Stimulated activated CD8-positive, alpha-beta memory T cell treated with anti-CD3 and anti-CD28 coated beads, Interleukin-2, amount 100 ng/mL, for 48 hours (primary cell): ENCODE measurements at places on chromosomes 2 and 18.

- no peak for DNase-seq
Observed at GRCh38 chr2:34808426-34808825, 1209.3 kb upstream of the FAM98A start.

GRCh38 chr2:3301001-3301400, 76.6 kb downstream of the EIPR1 start:
- no peak for DNase-seq

- no peak for DNase-seq
Observed at GRCh38 chr2:194705398-194705797, 951.6 kb upstream of the SLC39A10 start.

DNA sequence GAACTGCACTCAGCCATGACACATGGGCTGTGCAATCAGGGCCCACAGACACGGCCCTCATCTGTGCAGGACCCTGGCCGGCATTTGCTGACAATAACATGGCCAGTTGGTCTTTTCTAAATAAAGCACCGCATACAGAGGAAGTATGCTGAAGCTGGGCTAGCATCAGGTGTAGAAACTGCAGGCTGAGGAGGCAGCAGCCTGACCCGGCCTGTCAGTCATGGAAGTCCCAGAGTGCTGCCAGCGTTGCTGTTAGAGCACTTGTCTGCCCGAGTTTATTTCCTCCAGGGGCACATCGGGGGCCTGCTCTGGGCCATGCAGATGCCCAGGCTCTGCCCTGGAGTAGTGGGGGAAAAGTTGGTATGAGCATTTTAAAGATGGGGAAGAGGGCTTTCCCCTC, 4.1 kb upstream of the PTPN18 start:
- DNase-seq, result no peak
